ENCODE measurements at places on chromosomes 3 and 15.

- DNase-seq: no peak
Observed at GRCh38 chr3:4897765-4898453, 81.3 kb upstream of the BHLHE40 start.

DNA sequence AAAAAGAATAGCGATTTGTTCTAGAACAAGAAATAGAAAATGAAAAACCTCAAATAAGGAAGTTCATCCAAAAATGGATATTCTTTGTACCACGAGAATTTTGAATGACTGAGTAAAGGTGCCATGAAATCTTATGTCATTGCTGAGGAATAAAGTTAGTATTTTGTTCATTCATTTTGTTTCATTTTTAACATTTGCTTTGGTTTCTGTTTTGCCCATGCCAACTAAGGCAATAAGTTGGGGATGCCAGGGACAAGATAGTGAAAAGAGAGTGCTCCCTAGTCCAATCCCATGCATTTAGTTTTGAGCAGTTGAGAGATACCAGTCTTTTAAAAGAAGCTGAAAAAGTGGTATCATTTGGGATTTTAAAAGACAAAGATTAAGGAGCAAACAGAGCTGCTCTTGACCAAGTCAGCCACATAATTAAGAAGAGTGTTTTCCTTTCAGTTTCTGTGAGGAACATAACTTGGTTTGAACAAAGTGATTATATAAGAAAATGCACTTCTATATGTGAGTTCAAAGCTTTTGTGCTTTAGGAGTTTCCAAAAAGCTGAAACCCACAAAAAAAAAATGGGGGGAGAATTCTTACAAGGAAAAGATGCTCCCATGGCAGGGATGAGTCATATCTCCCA is 201.4 kb downstream of the PLOD2 start:
- DNase-seq: no peak

DNA sequence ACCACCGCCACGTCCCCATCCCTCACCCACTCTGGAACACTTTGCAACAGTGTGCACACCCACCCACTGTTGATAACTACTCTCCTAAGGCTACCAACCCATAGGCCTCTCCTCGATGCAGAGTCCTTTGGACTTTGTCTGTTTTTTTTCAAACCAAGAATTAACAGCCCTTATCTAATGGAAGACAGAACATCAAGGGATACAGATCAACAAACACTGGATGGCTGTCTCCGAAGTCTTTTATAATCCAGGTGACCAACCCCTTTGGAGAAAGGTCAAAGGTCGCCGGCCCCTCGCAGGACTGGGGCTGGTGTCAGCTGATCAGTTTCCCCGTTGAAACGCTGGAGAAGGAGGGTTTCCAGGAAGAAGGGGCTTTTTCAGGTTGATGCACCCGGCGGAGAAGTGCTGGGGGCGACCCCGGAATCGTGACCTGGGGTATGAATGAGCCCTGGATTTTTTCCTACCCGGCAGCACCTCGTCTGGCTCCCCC is 532 bp downstream of the B4GALT4 start:
- DNase-seq: peak; percentile 59

DNA sequence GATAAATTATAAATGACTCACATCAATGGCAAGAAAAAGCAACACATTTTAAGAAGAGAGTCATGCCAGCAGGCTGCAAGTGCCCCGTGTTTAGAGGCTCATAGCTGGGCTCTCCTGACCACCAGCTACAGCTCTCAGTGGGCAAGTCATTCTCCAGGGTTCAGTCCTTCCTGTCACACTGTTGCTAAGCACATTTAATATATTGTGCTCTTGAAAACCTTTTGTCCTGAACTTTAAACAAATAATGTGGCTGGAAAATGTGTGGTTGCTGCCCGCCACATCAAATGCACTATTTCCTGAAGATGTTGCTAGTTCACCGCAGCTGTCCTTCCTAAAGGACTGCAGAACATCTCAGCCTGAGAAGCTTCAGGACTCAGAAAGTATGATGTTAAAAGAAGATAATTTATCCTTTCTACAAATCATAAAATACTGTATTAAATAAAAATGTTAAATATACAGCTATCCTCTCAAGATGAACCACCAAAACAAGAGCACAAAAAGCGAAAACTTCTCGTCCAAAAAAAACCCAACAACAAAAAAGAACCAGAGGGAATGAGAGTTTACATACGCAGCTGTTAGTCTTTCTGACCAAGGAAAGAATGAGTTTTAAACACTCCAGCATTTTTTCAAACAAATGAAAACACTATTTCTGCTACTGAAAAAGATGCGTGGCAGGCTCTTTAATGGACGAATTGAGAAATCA is 951 bp downstream of the TARS3 start:
- DNase-seq: no peak

DNA sequence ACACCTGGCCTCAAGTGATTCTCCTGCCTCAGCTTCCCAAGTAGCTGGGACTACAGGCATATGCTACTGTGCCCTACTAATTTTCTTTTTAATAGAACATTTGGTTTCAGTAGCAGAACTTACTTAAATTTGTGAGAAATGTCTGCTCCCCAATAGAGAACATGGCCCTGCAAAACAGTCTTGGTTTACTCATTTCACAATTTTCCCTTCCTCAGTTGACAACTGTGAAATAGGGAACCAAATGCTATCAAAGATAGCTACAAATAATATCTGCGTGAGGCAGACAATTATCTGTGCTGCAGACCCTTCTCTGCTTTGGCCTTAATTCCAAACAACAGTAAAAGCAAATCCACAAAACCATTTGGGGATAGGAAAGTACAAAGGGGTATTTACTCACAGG is 22.6 kb downstream of the METTL6 start:
- no peak for DNase-seq

- no peak for DNase-seq
Observed at GRCh38 chr15:47794252-47794914, 77.1 kb downstream of the SEMA6D start.

GRCh38 chr3:194205675-194206133 is 69.8 kb downstream of the HES1 start:
- DNase-seq: no peak

- no peak for DNase-seq
Observed at GRCh38 chr3:143278721-143279120, 159.2 kb downstream of the CHST2 start.

DNA sequence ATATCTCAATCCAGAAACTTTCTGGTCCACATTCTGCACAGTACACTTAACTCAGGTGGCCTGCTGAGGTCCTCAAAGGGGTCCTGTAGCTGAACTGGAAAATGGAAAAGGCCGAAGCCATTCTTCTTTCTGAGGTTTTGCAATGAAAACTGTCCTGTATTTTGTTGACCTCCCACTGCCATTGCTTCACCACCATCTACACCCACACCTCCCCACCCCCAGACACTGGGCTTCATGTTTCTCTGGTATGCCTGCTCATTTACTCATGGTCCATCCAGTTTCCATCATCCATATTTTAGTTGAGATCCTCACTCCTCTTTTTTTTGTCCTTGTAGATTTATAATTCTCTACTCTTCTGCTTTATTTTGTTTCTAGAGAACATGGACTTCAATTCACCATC is 115.7 kb upstream of the SLC24A5 start:
- DNase-seq: no peak

DNA sequence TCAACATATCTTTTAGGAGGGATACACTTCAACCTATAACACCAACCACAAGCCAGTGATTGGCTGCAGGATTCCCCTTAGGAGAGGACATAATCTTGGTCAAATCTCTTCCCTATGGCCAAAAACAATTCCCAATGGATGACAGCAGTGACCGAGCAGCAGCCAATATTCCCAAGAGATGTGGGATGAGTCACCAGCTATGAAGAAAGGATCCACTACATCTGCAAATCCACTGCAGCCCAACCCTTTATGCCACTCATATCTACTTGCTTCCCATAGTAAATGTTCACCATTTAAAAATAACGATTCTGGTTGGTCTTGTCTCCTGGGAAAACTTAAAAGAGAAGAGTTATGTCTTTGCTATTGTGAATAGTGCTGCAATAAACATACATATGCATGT is 4.5 kb upstream of the IQCF5 start:
- no peak for DNase-seq

DNA sequence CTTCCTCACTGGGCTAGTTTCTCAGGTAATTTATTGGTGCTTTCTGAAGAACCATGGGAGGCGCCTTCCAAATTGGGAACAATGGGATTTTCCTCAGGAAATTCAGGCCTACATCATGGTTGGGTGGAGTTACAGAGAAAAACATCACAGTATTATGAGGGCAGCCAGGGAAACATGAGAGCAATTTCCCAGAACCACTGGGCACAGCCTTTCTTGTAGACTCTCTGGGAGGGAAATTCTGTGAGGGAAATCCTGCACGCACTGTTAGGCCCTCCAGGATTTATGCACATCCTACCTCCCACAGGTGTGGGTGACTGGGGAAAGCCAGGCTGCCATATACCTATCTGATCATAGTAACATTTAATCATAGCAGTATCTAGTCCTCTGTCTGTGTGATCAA is 13.2 kb downstream of the POPDC2 start:
- DNase-seq: no peak

- no peak for DNase-seq
Observed at GRCh38 chr3:37591116-37591781, 270.4 kb upstream of the CTDSPL start.

- no peak for DNase-seq
Observed at GRCh38 chr3:157414861-157415260, 21.8 kb upstream of the PTX3 start.

GRCh38 chr3:180284331-180285110 is 247.8 kb upstream of the PEX5L start:
- DNase-seq: no peak

DNA sequence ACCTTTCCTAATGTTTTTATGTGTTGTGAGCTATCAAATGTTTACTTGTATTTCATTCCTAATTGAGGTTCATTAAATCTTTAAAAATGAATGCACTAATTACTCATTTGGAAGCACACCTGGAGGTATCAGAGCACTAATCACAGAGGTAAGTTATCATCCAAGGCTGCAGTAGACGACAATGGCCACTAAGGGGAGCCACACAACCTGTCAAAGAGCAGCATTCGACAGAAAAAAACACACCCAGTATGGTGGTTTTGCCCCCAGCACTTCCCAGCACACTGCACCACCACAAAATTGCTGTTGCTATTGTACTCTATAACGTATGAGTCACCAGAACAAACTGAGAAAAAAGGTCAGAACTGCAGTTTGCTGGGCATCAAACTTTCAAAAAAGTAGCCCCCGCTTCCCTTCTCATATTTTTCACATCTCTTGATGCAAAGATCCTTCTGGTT is 205.9 kb upstream of the IGF1R start:
- DNase-seq: peak; percentile 76

GRCh38 chr15:89352476-89352875 is 17.9 kb upstream of the POLG start:
- DNase-seq: no peak

DNA sequence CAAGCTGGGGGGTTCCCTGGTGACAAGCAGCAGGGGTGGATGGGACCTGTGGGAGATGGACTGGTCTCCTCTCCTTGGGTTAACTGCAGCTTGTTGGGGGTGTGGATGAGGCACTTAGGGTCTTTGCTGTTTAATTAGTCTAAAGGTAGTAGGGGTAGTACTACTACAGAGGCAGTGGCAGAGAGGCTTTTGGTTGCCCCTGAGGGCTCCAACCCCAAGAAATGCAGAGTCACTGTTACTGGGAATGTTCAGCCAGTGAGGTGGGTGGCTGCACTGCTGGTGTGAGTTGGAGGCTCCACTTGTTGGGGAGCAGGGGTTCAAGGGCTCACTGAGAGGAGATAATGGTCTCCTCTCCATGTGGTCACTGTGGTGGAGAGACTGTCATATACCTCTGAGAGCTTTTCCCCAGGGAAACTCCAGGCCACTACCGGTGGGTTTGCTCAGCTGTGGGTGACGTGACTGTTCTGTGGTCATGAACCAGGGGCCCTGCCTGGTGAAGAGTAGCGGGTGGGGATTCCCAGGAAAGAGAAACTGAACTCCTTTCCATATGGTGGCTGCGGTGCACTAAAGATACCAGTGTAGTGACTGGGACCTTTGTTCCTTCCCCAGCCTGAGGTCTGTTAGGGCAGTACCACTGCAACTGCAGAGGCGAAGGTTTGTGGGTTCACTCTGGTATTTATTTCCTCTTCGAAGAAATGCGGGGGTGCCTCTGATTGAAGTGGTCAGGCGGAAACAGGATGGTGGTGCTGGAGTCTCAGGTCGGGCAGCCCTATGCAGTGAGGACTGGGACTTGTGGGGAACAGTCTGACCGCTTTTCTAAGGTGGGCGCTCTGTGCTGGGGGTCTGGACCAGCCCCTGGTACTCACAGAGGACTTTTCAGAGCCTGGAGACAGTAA is 68.9 kb upstream of the TNFSF10 start:
- DNase-seq: no peak

- DNase-seq: no peak
Observed at GRCh38 chr3:162777118-162777517, 1280.5 kb downstream of the OTOL1 start.

DNA sequence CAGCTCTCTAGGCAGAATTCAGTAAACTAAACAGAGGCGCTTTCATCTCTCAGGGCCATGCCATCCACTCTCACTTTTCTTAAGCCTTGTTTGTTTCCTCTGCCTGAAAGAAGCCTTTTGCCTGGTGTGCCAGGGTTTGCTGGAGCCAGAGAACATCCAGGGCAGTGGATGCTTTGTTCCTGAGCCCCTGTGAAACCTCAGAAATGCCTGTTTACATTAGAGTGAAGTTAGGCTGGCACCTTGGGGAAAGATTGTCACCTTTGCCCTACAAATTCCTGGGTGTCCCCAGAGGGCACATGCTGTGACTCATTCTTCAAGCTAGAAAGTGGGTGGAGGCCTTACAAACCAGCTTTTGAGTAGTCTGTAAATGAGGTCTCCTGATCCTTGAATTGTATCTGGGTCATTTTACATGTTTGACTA is 10.7 kb upstream of the TRAK1 start:
- no peak for DNase-seq

- DNase-seq: peak; percentile 11
Observed at GRCh38 chr15:56251315-56252095, 7.8 kb upstream of the RFX7 start.

- DNase-seq: no peak
Observed at GRCh38 chr3:116005404-116005803, 382.1 kb downstream of the GAP43 start.

DNA sequence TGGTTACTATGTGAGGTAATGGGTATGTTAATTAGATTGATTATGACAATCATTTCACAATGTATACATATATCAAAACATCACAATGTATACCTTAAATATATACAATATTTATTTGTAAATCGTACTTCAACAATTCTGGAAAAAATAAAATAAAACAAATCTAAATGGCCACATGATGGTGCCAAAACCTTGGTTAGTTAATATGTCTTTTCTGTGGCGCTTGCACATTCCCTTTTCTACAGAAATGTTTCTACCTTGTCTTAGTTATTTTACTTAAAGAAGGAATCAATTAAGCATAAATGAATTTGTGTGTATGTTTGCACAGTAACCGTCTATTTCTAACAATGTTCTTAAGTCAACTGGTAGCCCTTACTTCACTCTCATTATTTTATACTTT is 53.4 kb downstream of the OXSM start:
- no peak for DNase-seq

GRCh38 chr3:171172070-171172469 is 145.6 kb upstream of the SLC2A2 start:
- no peak for DNase-seq
